Endodermal cell (in vitro differentiated cells): ENCODE measurements at places on chromosomes 16 and 17. TPM values are rescaled to one million over a fixed set of nuclear protein-coding genes. Genes with fewer than 3 reads are reported as not detected.

The SP6 gene
- 1.7 to 3.1 TPM (median 2.5 TPM) in 3 replicates for total RNA-seq

The KRTAP1-1 gene
- total RNA-seq, result not detected in 2 replicates

The GLIS2 gene
- total RNA-seq, result 9.0 and 9.1 TPM in 2 replicates

The SLFN12L gene
- not detected in 2 replicates for total RNA-seq

The SDK2 gene
- total RNA-seq, result 5.0 and 7.0 TPM in 2 replicates

GRCh38 chr17:50806141-50806643 lies 29.2 kb upstream of the WFIKKN2 start:
- H3K27ac ChIP-seq, result no peak overlapping the region
- H3K4me1 ChIP-seq, result no peaks in the 10 kb centered on the region
- no peaks in the 10 kb centered on the region for H3K27me3 ChIP-seq
- peak; percentile 86 for DNase-seq

GRCh38 chr17:78185981-78186691 lies 716 bp downstream of the TK1 start:
- peaks cover 3% of the 10 kb centered on the region for H3K4me1 ChIP-seq
- no peak overlapping the region for H3K27ac ChIP-seq
- H3K4me3 ChIP-seq, result peak overlapping the region; percentile 82

- no peaks in the 10 kb centered on the region for H3K27me3 ChIP-seq
- peak overlapping the region; percentile 99 for H3K4me3 ChIP-seq
- H3K27ac ChIP-seq, result no peak overlapping the region
- H3K4me1 ChIP-seq, result peaks cover 7% of the 10 kb centered on the region
These were observed 658 bp downstream of the RAB5C start for GRCh38 chr17:42153919-42154742.

GRCh38 chr16:82240111-82240510 lies 70.1 kb upstream of the MPHOSPH6 start:
- DNase-seq, result no peak
- H3K4me3 ChIP-seq, result no peak overlapping the region
- H3K27ac ChIP-seq, result no peak overlapping the region
- no peaks in the 10 kb centered on the region for H3K36me3 ChIP-seq
- H3K27me3 ChIP-seq, result peaks cover 38% of the 10 kb centered on the region

- no peak overlapping the region for H3K27ac ChIP-seq
- DNase-seq, result peak; percentile 63
- peaks cover 5% of the 10 kb centered on the region for H3K36me3 ChIP-seq
- no peaks in the 10 kb centered on the region for H3K4me1 ChIP-seq
- no peaks in the 10 kb centered on the region for H3K27me3 ChIP-seq
These were observed 15.0 kb downstream of the TRPV1 start for GRCh38 chr17:3594051-3594800.

- no peak within 1 kb of the TSS for H3K27ac ChIP-seq
- DNase-seq, result no peak
- peaks cover 4% of the 10 kb centered on the region for H3K4me1 ChIP-seq
- H3K4me3 ChIP-seq, result peak within 1 kb of the TSS; percentile 65
- H3K36me3 ChIP-seq, result no peaks in the 10 kb centered on the region
These were observed at the start of gene TRIM72 for GRCh38 chr16:31213877-31214707. Gene TRIM72 (plus strand): TSS chr16:31214119. CDS start chr16:31214739, 620 bp downstream.

- no peak for DNase-seq
- no peaks in the 10 kb centered on the region for H3K27me3 ChIP-seq
- H3K36me3 ChIP-seq, result no peaks in the 10 kb centered on the region
- H3K27ac ChIP-seq, result no peak overlapping the region
- no peaks in the 10 kb centered on the region for H3K4me1 ChIP-seq
These were observed 182.8 kb upstream of the ELAC2 start for GRCh38 chr17:13200671-13201070.

GRCh38 chr17:59332749-59333377 lies 1.4 kb downstream of the YPEL2 start:
- no peak overlapping the region for H3K27ac ChIP-seq
- peak overlapping the region; percentile 97 for H3K4me3 ChIP-seq
- H3K36me3 ChIP-seq, result peaks cover 9% of the 10 kb centered on the region
- H3K4me1 ChIP-seq, result peaks cover 15% of the 10 kb centered on the region
- H3K27me3 ChIP-seq, result no peaks in the 10 kb centered on the region

DNA sequence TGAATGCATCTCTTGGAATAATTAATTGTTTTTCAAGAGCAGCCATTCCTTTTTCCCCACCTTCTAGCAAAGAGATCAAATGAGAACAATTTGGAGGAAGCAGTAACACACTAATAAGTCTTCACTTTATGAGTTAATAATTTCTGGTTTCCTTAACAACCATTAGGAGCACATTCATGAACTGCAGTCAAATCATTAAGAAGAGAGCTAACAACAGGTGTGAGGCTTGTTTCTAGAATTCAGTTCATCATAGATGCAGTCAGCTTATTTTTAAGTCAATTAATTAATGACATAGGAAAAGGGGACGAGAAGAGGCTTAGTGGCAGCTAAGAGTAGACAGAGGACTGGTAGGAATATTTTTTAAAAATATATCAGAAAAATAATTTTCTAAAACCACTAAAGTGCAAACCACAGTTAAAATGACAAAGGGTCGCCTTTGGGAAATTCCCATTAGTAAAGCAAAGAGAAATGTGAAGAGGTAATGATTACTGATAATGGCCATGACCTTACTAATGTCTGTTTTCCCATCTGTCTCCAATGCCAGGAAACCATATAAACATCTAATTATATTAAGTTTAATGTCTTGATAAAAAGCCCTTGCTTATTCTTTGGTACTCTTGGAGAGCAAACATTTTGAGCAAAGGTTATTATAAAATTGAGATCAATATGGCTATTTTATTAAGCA lies 184.2 kb downstream of the KCNJ2 start:
- no peak overlapping the region for H3K4me3 ChIP-seq
- H3K36me3 ChIP-seq, result no peaks in the 10 kb centered on the region
- H3K27ac ChIP-seq, result no peak overlapping the region
- no peaks in the 10 kb centered on the region for H3K4me1 ChIP-seq

DNA sequence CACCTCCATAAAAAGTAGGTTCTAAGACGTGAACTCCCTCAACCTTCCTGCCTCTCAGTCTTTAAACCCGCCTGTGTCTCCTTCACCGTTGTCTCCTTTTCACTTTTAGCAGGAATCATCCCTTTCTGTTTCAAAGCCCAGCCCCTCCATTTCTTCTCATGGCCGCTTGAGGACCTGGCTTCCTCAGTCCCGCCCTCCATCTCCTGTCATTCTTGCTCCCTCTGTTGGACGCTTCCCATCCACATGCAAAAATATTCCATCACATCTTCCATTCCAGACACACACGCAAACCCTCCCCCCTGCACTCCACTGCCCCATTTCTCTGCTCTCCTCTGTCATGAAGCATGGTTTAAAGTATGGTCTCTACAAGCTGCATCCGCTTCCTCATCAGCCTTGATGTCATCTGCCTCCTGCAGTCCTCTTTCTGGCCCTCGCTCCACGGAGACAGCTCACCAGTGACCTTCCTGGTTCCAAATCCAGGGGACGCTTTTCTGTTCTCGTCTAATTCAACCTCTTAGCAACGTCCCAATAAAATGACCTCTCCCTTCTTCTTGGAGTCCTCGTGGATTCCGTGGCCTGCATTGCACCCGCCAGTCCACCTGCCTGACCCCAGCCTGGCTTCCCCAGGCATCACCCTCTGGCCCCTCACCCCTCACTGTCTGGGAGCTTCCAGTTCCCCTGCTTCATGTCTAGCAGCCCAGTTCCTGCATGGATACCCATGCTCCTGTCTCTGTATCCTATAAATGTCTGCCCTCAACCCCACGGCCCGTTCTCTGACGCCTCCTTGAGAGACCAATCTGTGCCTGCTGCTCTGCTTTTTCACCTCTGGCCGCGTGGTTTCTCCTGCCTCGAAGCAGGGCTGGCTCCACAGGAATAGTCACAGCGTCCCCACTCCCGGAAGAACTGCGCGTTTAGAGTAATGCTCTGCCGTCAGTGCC lies 26.2 kb downstream of the ANKRD40 start:
- DNase-seq, result no peak
- H3K4me1 ChIP-seq, result peaks cover 8% of the 10 kb centered on the region
- H3K4me3 ChIP-seq, result no peak overlapping the region
- H3K36me3 ChIP-seq, result no peaks in the 10 kb centered on the region

- H3K36me3 ChIP-seq, result no peaks in the 10 kb centered on the region
- H3K4me1 ChIP-seq, result peaks cover 4% of the 10 kb centered on the region
These were observed 16.5 kb downstream of the ADAM11 start for GRCh38 chr17:44775136-44775837.

- H3K4me1 ChIP-seq, result peaks cover 6% of the 10 kb centered on the region
- no peak overlapping the region for H3K27ac ChIP-seq
- H3K27me3 ChIP-seq, result no peaks in the 10 kb centered on the region
- no peak for DNase-seq
These were observed 705 bp upstream of the CDRT4 start for GRCh38 chr17:15468126-15468525.

DNA sequence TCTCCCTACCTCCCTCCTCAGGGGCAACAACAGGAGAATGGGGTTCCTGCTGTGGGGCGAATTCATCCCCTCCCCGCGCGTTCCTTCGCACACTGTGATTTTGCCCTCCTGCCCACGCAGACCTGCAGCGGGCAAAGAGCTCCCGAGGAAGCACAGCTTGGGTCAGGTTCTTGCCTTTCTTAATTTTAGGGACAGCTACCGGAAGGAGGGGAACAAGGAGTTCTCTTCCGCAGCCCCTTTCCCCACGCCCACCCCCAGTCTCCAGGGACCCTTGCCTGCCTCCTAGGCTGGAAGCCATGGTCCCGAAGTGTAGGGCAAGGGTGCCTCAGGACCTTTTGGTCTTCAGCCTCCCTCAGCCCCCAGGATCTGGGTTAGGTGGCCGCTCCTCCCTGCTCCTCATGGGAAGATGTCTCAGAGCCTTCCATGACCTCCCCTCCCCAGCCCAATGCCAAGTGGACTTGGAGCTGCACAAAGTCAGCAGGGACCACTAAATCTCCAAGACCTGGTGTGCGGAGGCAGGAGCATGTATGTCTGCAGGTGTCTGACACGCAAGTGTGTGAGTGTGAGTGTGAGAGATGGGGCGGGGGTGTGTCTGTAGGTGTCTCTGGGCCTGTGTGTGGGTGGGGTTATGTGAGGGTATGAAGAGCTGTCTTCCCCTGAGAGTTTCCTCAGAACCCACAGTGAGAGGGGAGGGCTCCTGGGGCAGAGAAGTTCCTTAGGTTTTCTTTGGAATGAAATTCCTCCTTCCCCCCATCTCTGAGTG lies 5.9 kb upstream of the LASP1NB start:
- H3K36me3 ChIP-seq, result peaks cover 62% of the 10 kb centered on the region
- H3K27me3 ChIP-seq, result no peaks in the 10 kb centered on the region
- peak; percentile 42 for DNase-seq
- H3K27ac ChIP-seq, result no peak overlapping the region
- no peak overlapping the region for H3K4me3 ChIP-seq

DNA sequence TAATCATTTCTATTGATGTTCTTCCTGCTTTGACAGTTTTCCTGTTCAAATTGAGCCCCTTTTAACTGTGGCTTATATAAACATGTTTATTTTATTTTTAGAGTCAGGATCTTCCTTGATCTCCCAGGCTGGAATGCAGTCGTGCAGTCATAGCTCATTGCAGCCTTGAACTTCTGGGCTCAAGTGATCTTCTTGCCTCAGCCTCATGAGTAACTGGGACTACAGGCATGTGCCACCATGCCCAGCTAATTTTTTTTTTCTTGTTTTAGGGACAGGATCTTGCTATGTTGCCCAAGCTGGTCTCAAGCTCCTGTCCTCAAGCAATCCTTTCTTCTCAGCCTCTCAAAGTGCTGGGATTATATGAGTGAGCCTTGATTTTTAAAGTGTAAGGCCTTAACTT lies 14.7 kb downstream of the PHKB start:
- no peak overlapping the region for H3K27ac ChIP-seq
- H3K27me3 ChIP-seq, result no peaks in the 10 kb centered on the region
- H3K4me3 ChIP-seq, result no peak overlapping the region
- H3K4me1 ChIP-seq, result no peaks in the 10 kb centered on the region
- peaks cover 6% of the 10 kb centered on the region for H3K36me3 ChIP-seq

- no peaks in the 10 kb centered on the region for H3K36me3 ChIP-seq
- H3K4me3 ChIP-seq, result no peak overlapping the region
- H3K27me3 ChIP-seq, result no peaks in the 10 kb centered on the region
- H3K27ac ChIP-seq, result no peak overlapping the region
- no peaks in the 10 kb centered on the region for H3K4me1 ChIP-seq
- no peak for DNase-seq
These were observed 764.7 kb upstream of the KIF2B start for GRCh38 chr17:53058031-53058430.

DNA sequence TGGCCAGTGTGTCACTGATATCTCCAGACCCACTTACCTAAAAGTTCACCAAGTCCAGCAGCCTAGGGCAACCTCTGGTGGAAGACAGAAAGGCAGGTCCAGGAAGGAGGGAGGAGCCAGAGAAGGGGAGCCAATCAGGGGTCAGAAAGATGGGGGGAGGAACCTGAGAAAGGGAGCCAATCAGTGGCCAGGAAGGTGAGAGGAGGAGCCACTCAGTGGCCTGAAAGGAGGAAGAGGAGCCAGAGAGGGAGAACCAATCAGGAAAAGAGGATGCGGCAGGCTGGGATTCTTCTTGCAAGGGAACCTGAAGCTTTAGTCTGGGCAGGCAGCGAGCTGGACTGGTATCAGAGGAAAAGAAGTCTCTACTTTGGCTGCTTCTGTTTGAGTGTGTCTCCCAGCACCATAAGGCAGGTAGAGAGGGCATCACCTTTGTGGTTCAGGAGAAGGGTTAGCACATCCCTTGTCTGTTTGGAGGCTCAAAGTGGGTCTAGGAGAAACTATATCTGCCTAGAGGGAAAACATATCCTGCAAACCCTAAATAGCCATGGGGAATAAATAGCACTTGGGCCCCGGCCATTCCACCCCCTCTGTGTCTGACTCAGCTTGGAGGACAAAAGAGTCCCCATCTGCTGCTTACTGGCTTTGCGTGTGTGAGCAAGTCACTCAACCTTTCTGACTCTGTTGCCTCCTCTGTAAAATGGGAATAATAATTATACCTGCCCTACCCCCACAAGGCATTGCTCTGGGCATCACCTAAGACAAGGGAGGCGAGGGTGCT lies 43.4 kb upstream of the CRHR1 start:
- H3K27me3 ChIP-seq, result peaks cover 74% of the 10 kb centered on the region
- no peak overlapping the region for H3K4me3 ChIP-seq
- no peak overlapping the region for H3K27ac ChIP-seq
- H3K4me1 ChIP-seq, result peaks cover 5% of the 10 kb centered on the region
- peak; percentile 98 for DNase-seq
- no peaks in the 10 kb centered on the region for H3K36me3 ChIP-seq

- no peak overlapping the region for H3K4me3 ChIP-seq
- H3K4me1 ChIP-seq, result peaks cover 9% of the 10 kb centered on the region
- H3K36me3 ChIP-seq, result no peaks in the 10 kb centered on the region
- no peaks in the 10 kb centered on the region for H3K27me3 ChIP-seq
- no peak overlapping the region for H3K27ac ChIP-seq
These were observed 34.8 kb upstream of the CIBAR2 start for GRCh38 chr16:85146922-85147651.

- H3K36me3 ChIP-seq, result peaks cover 10% of the 10 kb centered on the region
- H3K4me1 ChIP-seq, result peaks cover 38% of the 10 kb centered on the region
- no peak overlapping the region for H3K27ac ChIP-seq
- no peaks in the 10 kb centered on the region for H3K27me3 ChIP-seq
- H3K4me3 ChIP-seq, result peak overlapping the region; percentile 43
These were observed 116.0 kb downstream of the SOCS1 start for GRCh38 chr16:11140098-11140375.

DNA sequence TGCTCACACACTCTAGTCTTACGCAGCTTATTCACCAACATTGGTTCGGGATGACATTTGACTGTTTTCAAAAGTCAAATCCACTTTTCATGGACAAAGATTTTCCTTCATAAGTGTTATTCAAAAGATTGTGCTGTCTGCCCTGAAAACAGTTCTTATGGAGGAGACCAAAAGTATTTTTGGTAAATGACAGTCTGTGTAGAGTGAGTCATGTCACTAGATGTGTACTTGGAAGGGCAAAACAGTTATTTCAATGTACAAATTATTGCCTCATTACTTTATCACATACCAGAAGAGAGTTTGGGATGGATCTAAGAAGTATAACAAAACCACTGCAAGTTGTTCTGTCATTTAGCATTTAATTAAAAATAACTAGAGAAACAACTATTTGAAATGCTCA lies 265.6 kb downstream of the CDH13 start:
- H3K4me3 ChIP-seq, result no peak overlapping the region
- no peaks in the 10 kb centered on the region for H3K36me3 ChIP-seq
- DNase-seq, result no peak
- H3K27ac ChIP-seq, result no peak overlapping the region
